T-helper 2 cell (primary cell): ENCODE measurements at places on chromosomes 4 and X.

GRCh38 chrX:105263801-105264200 lies 43.3 kb upstream of the TEX13A start:
- no peak for DNase-seq

DNA sequence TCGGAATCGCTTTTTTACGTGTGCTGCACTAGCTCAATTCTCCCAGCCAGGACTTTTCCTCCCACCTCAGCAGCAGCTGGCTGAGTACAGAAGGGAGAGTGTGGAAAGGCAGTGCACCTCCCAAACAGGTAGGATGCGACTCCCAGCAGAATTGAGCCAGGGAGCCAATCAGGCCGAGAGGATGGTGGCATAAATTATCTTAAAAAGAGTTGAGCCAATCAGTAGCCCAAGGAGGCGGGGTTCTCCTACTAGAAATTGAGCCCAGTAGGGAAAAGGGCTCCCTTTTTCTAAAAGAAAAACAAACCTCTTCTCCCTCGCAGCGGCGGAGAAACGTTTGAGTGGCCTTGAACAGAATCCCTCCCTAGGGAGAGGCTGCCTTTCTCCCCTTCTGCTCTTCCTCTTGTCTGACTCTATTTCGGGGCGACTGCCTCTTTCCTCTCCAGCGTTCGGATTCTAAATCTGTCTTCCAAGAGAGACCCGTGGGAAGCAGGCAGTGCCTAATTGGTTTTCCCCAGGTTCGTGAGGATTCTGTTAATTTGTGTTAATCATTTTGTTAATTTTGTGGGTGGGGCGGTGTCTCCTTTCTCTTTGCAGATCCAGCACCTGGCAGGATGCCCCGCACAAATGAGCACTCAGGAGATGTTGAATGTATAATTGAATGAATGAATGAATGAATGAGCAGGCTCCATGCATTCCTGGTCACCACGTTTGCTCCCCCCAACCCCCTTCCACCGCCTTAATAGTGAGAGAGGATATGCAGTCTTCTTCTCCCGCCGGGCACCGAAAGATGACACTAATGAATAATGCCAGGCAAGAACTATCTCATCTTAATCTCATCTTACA lies at the start of gene GABRG1:
GABRG1 (minus strand) TSS at position 142 of the 843 bp plus-strand sequence; CDS start at position 1, 141 bp downstream.
- no peak for DNase-seq

DNA sequence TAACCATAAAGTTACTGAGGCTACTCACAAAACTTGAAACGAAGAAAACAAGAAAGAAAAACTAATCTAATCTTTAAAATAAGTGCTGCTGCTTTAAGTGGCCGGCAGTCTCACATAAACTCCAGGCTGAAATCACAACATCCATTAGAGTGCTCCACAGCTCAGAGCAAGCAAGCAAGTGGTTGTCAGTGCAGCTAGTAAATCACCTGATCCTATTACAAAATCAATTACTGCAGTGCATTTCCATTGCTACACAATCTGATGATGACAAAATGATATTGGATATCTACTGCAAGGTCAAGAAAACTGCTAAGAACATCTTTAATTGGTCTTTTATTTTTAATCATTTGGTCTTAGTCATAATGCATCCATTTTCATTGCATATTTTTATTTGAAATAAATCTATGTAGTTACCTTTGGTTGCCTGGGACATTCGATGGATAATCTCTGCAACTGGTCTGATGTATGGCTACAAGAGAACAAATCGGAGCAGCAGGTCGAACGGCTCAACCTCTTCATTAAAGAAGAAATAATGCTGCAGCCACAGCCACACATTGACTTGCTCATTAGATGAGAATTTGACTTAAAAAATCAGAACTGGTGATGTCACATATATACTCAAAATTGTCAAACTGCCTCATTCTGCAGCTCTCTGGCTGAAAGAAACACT lies 87.7 kb downstream of the FBXW7 start:
- no peak for DNase-seq

GRCh38 chrX:110000847-110001713 lies 1.8 kb upstream of the TMEM164 start:
- no peak for DNase-seq

DNA sequence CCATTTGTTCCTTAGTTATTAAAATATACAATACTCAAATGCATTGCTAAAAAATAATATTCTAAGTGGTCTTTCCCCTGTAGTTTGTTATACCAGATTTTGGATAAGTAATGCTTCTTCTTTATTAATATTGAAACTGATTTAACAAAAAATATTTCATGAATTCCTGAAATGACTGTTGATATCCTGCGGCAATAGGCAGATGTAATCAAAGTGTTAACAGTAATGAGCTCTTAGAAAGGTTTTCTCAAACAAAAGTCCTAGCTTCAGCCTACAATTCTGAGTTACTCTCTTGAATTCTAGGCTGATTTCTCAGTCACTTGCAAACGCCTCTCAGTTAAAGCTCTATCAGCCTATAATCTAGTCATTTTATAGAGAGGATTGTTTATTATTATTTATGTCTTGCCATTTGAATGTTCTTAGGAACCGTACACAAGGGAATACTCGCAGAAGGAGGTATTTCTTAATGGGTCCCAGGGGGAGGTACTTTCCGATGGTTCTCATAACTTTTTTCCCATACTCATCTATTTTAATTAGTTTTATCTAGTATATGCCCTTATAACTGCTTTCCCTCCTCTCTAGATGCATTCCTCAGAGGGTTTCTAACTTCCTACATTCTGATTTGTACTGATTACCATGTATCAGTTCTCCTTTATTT lies 96.8 kb downstream of the FNIP2 start:
- DNase-seq, result no peak

- no peak for DNase-seq
These were observed 16.5 kb downstream of the TRAPPC2 start for GRCh38 chrX:13717700-13718472.

- DNase-seq, result no peak
These were observed 23.5 kb upstream of the SPINK2 start for GRCh38 chr4:56844802-56845580.

GRCh38 chr4:174613979-174614378 lies 91.7 kb upstream of the HPGD start:
- DNase-seq, result no peak

DNA sequence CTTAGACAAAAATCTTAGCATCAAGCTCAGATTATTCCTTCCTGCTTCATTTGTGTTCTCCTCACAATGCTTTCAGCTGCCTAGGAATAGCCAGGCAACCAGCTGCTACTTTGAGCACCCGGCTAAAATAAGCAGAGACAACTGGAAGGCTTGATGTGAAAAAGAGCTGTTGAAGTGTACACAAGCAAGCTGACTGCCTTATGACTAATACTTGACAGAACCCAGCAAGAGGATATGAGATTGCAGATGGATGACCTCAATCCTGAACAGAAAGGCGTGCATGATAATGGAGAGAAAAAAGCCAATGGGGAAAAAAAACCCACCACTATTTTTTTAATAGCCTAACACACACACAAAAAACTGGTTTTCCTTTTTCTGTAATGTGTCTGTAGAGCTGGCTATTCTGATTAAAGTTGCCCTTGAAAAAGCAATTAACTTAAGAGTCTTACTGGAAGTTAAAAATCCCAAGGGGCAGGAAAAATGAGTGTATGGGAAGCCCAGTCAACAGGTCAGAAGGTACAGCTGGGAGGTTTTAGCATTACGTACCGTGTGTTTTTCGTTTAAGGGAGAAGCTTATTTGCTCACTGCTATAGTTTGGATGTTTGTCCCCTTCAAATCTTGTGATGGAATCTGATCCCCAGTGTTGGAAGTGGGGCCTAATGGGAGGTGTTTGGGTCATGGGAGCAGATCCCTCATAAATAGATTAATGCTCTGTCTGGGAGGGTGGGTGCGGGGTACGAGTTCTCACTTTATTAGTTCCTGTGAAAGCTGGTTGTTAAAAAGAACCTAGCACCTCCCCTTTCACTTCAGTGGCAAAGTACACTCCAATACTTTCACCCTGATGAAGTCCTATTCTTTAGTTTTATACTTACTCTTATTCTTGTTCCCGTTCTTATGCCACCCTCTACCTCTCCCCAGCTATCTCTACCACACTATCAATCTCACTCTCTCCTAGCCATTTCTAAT lies 37.1 kb upstream of the HERC6 start:
- no peak for DNase-seq

DNA sequence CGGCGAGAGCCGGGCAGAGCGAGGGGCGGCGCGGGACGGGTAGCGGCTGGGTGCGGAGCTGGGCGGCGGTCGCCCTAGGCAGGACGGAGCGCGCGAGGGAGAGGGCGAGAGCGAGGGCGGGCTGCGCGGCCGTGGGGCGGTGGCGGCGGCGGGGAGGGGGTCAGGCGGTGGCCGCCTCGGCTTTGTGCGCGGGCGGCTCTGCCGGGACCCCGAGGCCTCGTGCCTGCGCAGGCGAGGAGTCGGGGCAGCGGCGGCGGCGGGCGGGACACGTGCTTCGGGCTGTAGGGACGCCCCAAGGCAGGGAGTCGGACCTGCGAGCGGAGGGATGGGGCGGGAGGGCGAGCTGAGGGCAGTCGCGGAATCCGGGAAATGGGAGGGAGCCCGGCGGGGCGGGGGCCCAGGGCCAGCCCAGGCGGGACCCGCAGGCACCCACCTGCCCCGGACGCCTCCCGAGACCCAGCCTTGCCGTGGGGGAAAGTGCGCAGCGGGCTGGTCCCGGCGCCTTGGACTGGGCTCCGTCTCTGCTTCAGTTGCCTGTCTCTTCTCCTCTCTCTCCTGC lies 465 bp downstream of the BMPR1B start:
- no peak for DNase-seq

DNA sequence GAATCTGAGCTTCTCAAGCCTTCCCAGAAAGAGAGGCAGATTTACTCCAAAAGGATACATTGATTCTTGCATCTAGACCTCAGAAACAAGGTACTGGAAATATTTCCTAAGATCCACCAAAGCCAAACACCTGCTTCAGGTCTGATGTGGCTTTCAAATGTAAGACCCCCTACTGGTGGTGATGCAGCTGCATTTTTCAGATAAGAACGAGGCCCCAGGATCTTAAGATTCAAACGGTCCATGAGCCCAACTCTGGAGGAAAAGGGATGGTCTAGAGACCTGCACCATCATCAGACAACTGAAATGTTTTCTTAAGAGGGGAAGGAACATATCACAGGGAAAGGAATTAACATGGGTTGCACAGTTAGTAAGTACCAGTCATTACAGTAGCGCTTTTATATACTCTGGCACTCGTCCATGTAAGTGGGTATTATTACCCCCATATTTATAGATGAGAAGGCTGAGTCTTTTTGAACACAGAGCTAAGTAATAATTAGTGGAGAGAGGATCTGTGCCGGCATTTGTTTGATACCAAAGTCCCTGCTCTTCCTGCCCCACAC lies 73.7 kb downstream of the LEF1 start:
- DNase-seq, result no peak

DNA sequence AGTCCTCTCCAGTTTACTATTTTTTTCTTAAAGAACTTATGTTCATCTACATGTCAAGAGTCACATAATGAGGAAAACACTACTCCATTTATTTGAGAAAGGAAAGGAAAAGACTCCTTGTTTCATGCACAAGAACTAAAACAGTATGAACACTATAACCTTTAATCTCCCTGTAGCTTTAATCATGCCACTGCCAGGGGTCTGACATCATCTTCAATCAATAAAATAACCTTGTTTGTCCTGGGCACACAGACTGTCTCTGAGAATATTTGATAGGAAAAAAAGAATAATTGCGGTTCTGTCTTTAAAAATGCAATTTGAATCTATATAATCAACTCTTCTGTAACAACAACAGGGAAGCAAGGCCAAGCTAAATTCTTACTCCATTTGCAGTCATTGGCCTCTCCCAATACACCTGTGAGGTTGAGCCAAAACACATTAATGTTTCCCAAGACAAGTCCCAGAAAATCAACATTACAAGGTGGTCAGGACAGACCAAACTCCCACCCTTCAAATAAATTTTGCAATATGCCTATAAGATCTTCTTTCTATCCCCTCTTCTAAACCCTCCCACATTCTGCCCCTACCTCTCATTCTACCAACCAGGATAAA lies 13.2 kb downstream of the AMOT start:
- no peak for DNase-seq
